ENCODE measurements at places on chromosomes 3 and 15.

GRCh38 chr3:94004301-94004910 is 24.0 kb downstream of the STX19 start:
- DNase-seq, result no peak

DNA sequence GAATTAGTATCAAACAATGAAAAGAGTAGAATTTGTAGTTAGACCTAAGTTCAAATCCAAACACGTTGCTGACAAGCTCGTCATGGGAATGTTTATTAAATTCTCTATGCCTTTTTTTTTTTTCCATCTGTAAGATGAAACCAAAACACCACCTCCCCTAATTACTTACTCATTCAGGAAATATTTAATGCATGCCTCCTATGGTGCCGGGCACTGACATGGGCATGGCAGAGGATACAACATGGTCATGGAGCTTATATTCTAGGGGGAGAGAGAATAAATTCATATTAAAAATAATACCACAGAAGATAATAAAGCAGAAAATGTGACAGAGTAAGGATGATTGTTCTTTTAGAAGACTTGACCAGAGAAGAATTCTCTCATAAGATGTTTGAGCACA is 215.8 kb downstream of the RYR3 start:
- no peak for DNase-seq

GRCh38 chr15:28219116-28219515 is 102.9 kb downstream of the HERC2 start:
- no peak for DNase-seq

GRCh38 chr3:28286595-28286994 is 45.2 kb downstream of the CMC1 start:
- DNase-seq, result no peak

DNA sequence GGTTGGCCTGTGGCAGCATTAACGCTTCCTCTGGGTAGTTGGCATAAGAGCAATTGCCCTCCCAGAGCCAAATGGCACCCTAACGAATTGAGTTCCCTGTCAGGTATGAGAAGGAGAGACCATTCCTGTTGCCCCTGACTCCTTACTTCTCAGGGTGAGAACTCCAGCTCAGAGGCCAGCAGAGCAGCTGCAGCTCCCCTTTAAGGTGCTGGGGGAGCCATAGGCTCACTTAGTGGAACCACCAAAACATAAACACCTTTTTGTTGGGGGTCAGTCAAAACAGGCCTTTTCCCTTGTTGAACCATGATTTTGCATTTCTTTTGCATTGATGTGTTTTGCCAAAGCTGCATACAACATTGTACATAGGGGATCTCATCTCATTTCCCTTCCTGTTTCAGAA is 28.1 kb upstream of the LHFPL4 start:
- DNase-seq, result no peak

- DNase-seq, result no peak
Observed at GRCh38 chr3:171258316-171258715, 201.9 kb downstream of the TNIK start.

GRCh38 chr3:158313338-158313927 is 203.5 kb downstream of the RSRC1 start:
- no peak for DNase-seq

GRCh38 chr3:63588895-63589294 is 63.6 kb upstream of the SNTN start:
- no peak for DNase-seq

GRCh38 chr3:66253790-66254620 is 33.2 kb downstream of the SLC25A26 start:
- no peak for DNase-seq

DNA sequence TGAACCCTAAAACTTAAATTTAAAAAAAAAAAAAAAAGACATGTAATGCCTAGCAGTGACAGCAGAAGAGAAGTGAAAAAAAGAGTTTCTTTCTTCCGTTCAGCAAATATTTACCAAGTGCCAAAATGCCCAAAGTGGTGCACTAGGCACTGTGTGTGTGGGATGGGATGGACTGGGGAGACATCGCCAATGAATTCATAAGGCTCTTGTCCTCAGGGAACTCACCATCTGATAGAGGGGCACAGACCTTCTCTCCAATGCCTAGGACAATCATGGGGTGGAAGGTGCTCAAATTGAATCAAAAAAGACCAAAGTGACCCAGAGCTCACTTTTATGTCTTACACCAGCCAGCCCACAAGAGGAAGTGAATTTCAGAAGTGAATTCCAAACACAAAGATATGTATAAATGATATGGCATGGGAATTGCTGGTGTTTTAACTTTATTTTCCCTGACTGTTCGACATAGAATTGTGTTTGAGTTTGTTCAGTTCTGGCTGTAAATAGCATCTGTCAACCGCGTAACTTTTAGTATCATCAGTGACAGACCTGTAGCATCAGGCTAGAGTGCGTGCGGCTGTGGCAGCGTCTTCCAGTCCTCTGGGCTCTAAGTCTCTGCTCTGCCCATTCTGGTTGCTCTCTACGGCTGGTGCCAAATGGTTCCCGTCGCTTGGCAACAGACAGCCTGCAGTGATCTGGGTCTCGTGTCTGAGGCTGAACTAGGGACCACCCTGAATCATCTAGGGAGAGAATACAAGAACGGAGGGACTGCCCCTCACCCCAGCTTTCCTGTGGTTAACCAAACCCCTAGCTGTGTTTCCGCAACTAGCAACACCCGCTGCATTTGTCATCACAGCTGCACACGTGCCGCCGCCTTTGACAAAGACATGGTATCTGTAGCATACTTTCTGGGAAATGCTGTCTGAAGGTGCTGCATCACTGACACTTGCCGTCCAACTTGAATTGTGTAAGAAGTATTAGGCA is 154.0 kb upstream of the THBS1 start:
- peak; percentile 52 for DNase-seq

DNA sequence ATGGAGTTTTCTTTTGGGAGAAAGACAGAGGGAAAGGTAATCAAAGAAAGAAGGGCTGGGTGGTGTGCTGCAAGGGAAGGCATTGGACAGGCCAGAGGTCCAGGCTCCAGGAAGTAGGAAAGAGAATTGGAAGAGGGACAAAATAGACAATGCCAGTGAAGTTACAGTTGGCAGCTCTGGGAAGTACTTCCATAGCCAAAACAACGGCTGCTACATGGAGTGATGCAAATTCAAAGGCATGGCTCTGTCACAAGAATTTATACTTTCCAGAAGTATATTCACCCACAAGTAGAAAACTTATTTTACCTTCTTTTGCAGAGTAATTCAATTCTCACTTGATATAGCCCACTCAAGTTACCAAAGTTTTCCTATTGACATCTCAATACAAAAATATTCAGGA is 191.5 kb downstream of the TNIK start:
- no peak for DNase-seq

DNA sequence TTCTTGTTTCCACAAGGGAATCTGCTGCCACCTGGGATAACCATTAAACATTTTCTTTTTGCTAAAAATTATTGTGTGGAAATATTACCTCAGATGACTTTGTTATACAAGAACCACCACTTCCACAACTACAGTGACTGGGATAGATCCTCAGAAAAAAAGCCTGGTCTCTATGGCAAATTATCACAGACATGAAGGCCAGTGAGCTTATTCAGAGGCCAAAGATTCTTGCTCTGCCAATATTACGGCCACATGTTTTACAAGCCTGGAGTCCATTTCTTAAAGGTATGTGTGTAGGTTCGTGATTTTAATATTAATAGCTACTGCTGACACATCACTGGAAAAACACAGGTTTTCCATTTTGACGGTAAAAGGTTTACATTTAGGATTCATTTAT is 73.8 kb downstream of the MYO1E start:
- DNase-seq, result no peak

GRCh38 chr15:83504365-83504764 is 57.2 kb downstream of the SH3GL3 start:
- DNase-seq, result no peak

DNA sequence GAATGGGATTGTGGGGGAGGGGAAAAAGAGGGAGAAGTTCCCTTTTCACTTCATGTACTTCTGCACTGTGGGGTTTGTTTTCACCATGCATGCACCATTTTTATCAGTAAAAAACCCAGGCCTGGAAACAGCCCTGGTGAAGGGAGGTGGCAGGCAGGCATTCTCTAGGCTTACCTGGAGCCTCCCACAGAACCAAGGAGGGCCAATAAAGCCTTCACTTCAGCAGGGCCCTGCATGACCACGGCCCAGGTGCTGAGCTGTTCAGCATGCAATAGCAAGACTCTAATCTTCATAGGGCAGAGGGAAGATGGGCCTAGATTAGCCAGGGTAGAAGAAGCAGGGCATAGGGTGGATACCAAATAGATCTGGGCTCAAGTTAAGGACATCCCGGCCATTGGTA is 49.6 kb downstream of the SCN5A start:
- peak; percentile 10 for DNase-seq

GRCh38 chr15:90561344-90562244 is 31.9 kb downstream of the CRTC3 start:
- DNase-seq, result peak; percentile 55

DNA sequence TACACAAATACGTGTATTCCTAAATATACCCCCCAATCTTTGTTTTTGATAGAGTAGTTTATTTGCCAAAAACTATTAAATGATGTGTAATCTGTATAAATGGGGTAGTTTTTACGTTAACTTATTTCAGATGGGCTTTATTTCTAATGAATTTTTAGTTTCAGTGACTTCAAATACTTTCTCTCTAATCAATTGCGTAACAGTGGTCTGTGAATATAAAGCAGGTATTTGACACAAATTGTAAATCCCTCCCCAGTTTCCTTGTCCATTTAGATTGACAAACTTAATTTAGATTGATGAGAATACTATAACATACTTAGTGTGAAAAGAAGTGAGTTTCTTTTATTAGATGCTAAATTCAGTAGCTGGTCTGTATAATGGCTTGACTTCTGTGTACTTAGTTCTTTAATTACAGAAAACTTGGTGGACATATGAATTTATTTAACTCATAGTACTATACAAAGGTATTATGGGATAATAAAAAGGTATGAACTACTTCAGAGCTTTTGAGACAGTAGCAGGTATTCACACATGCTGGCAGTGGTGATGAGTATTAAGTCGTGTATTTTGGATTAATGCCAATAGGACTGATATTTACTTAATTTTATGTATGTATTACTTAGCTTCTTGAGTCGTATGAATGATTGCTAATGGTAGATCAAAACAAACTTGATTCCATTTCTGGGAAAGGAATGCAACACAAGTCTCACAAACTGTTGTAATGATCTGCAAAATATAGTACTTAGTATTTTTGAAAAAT is 81.6 kb downstream of the STT3B start:
- no peak for DNase-seq

- no peak for DNase-seq
Observed at GRCh38 chr15:46413799-46414198, 779.0 kb downstream of the SQOR start.

GRCh38 chr15:76983590-76984375 is 11.1 kb upstream of the PSTPIP1 start:
- DNase-seq, result no peak

DNA sequence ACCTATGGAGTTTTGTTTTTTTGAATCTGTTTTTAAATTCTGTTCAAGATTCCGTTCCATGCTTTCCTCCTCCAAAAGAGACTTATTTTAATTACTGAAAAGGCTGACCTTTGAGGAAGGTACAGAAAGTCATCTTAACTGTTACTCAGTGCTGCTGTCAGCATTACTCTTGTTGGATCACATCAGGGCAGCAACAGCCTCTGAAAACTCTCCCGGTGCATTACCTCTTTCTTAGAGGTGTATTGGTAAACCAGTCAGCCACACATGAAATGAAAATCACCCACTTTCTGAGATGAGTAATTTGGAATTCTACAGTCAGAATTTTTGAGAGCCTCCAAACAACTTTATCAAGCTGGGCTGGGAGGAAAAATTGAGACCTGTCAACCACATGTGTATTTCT is 88.5 kb upstream of the LIMD1 start:
- DNase-seq, result no peak

DNA sequence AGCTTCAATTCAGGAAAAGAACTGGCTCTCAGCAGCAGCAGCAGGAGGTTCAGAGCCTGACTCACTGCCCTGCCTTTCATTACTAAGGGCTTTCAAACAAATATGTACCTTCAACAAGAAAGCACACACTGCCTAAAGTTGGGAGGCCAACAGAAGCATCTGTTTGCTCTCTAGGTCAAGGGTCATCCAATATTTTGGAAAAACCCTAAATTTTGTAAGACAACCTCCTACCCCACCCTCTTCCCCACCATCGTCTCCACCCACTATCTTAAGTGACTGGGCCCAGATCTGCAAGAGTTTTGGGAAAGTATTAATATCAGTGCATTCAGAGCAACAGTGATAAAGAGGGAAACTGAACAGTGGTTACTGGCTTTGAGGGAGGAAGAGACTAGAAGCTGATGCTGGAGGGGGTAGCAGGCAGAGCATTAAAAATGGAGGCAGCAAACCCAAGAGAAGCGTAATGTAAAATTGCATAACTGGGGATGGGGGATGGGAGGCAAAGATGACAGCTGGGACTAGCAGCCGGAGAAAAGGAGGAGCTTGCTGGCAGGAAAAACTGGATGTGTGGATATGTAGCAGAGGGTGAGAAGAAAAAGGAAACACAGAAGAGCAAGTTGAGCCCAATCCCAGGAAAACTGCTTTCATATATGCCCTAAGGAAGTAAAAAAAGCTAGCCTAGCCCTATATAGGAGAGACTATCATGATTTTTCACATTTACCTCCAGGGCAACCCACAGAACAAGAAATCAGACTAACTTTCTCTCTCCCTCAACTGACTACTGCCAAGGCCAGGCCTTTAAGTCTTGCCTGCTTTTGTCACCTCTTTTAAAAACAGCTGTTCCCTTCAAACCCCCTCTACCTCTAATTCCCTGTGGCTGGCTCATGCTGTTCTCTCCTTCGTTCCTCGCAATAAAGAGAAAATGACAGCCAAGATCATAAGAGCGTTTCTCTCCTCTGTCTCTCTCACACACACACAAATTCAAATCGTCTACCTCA is 31.4 kb downstream of the NPTN start:
- DNase-seq, result peak; percentile 69

GRCh38 chr3:16885593-16886302 is 993 bp downstream of the PLCL2 start:
- no peak for DNase-seq

- DNase-seq, result no peak
Observed at GRCh38 chr3:107307205-107307604, 70.0 kb upstream of the CCDC54 start.
